ENCODE measurements at places on chromosomes 16 and 17.
A peak's percentile ranks its signal among the peaks of the same experiment; 100 is the strongest.

- DNase-seq: peak; percentile 47
Observed at GRCh38 chr16:80526418-80527061, 14.3 kb upstream of the DYNLRB2 start.

GRCh38 chr17:82656266-82656665 lies 8.0 kb upstream of the WDR45B start:
- no peak for DNase-seq

GRCh38 chr16:89407925-89408300 lies 82.4 kb downstream of the ANKRD11 start:
- DNase-seq: no peak

- DNase-seq: peak; percentile 71
Observed at GRCh38 chr17:61412143-61412859, 12.7 kb downstream of the TBX2 start.

DNA sequence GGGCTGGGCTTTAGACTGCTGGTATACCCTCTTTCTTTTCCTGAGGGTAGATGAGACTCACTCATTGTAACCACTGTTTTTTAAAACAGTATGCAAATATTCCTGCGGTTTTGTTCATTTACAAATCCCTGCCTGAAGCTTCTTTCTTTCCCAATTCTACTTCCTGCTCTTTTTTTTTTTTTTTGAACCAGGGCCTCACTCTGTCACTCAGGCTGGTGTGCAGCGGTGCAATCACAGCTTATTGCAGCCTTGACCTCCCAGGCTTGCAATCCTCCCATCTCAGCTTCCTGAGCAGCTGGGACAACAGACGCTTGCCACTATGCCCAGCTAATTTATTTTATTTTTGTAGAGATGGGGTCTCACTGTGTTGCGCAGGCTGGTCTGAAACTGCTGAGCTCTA lies 8.0 kb upstream of the SULT1A1 start:
- DNase-seq: no peak

- no peak for DNase-seq
Observed at GRCh38 chr17:27293359-27293897, 486 bp upstream of the WSB1 start.

DNA sequence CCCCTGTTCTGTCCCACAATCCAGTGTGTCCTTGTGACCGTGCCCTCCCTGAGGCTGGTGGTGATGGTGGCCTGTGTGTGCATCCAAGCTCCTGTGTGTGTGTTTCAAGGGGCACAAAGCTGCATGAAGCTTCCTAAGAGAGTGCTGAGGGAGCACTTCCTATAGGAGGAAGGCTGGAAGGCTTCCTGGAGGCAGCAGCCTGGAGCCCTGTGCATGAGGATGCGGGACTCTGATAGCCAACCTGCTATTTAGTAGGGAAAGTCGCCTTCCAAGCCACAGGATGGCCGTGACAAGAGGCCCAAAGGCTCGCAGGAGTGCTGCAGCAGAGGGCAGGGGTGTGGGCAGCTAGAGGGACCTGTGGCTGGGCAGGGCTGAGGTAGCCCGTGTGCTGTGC lies 8.3 kb downstream of the MYO15B start:
- no peak for DNase-seq

DNA sequence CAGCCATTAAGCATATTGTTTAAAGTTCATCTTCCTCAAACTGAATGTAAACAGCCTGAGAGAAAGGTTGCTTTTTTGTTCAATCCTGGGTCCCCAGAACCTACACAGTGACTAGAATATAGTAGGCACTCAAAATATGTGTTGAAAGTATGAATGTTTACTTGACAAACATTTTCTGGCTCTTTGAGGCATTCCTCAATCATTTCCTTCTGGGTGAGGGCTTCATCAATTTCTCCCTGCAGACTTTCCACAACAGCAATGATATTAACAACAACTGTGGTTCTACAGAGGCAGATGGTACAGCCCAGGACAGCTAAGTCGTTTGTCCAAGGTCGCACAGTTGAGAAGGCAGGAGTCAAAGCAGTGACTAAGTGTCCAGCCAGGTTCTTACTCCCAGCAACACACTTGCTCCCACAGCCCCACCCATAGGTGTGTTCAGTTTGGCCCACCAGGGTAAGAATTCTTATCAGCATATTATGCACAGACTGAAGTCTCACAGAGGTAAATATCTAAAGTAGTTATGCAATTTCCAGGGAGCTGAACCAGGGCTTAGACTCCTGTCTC lies 61.1 kb downstream of the HS3ST3B1 start:
- DNase-seq: no peak

DNA sequence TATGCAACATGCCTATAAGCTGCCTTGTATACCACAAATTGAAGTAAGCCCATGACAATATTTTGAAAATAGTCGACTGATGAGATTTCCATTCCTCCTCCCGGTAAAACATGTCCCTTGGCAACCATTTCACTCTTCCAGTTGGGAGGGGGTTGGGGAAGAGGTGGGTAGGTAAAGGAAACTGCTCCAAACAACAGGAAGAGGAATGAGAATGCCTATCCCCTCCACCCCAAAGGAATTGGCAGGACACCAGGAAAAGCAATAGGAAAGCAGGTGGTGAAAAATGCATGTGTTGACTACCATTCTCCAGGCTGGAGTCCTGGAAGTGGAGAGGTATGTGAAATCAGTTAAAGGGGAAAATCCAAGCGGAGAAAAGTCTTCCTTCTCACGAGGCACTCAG lies 455.9 kb upstream of the PSMD7 start:
- no peak for DNase-seq

GRCh38 chr17:65593855-65594845 lies 32.7 kb upstream of the AXIN2 start:
- DNase-seq: no peak

DNA sequence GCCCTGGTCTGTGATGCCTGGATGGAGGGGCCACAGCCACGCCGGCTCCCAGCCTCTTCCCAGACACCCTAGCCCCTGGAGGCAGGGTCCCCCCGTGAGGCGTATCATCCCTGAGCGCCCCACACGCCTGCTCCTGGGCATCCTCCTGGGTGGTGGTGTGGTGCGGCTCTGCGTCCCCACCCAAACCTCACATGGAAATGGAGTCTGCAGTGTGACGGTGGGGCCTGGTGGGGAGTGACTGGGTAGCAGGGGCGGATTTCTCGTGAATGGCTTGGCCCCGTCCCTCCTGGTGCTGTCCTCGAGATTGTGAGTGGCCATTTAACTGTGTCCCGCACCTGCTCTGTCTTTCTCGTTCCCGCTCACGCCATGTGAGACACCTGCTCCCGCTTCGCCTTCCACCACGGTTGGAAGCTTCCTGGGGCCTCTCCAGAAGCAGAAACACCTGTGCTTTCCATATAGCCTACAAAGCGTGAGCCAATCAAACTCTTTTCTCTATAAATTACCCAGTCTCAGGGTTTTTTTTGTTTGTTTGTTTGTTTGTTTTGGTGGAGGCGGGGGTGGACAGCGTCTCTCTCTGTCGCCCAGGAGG lies 5.9 kb upstream of the SSTR5 start:
- no peak for DNase-seq

GRCh38 chr17:44910231-44911106 lies 4.8 kb downstream of the GFAP start:
- no peak for DNase-seq

DNA sequence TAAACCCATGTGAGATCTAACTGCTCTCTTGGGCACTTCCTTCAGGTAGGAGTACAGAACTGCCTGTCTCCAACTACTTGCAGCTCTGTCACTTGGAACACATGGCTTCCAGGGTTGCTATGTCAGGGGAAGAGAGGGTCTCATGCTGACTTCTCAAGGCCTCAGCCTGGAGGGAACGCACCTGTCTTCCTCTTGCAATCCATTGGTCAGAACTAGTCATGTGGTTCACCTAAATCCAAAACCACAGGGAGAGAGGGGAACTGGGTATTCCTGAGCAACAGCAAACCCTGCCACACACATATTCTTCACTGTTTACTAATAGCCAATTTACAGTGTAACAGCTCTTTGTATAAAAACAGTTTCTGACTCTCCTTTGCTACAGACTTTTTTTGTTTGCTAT lies 206.1 kb downstream of the KCNJ2 start:
- DNase-seq: no peak

DNA sequence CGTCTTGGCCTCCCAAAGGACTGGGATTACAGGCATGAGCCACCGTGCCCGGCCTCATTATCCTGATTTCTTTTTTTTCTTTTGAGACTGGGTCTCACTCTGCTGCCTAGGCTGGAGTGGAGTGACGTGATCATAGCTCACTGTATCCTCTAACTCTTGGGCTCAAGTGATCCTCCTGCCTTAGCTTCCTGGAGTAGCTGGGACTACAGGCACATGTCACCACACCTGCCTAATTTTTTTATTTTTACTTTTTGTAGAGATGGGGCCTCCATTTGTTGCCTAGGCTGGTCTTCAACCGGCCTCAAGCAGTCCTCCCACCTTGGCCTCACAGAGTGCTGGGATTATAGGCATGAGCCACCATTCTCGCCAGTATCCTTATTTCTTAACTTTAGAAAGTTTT lies 3.5 kb downstream of the TENT4B start:
- DNase-seq: no peak

GRCh38 chr17:81977211-81977808 lies at the start of gene ASPSCR1:
ASPSCR1 (plus strand) TSS chr17:81977629; CDS start chr17:81977647, 18 bp downstream.
- peak; percentile 94 for DNase-seq

GRCh38 chr17:60819447-60820130 lies 141.9 kb downstream of the BCAS3 start:
- no peak for DNase-seq

GRCh38 chr16:56450275-56450985 lies 702 bp downstream of the NUDT21 start:
- no peak for DNase-seq

DNA sequence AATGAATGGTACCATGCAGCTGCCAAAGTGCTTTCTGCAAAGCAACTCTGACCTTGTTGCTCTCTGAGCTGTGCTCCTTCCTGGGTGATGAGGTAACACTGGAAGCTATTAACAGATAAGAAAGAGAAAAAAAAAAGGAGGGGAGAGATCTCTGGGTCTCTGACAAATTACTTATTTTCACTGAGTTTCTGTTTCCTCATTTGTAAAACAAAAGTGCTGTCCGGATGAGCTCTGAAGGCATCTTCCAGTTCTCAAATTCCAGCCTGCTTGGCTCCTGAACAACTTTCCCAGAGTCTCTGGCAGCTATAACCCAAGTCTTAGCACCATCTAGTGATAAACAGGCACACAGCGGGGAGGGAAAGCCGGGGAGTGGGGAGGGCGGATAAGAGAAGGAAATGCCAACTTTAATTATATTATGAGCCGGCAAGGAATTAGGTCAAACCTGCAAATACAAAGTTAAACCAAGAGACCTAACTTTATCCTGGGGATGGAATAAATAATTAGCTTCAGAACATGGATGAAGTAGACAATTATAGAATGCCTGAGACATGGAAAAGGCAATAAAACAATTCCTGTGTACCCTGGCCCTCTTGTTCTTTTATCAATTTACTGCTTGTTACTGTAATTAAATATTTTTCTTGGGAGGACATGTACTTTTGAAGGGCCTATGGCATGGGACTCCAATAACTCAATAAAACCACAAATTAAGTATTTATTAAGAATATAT lies 61.3 kb upstream of the KIFC3 start:
- DNase-seq: no peak

DNA sequence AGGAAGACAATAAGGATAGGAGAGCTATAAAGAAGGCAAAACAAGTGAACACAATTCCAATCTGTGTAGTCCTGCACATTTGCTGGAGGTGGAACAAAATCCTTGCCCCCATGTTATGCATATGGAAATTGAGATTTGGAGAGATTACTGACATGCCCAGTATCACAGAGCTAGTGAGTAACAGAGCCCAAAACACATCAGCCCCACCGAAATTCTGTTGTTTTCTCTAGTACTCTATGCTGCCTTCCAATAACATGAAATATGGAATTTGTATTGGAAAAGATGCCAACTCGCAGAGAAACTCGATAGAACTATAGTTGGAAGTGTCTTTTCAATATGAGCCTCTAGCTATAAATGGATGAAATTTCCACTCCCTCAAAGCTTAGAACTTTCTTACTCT lies 456.6 kb downstream of the CDH13 start:
- no peak for DNase-seq

DNA sequence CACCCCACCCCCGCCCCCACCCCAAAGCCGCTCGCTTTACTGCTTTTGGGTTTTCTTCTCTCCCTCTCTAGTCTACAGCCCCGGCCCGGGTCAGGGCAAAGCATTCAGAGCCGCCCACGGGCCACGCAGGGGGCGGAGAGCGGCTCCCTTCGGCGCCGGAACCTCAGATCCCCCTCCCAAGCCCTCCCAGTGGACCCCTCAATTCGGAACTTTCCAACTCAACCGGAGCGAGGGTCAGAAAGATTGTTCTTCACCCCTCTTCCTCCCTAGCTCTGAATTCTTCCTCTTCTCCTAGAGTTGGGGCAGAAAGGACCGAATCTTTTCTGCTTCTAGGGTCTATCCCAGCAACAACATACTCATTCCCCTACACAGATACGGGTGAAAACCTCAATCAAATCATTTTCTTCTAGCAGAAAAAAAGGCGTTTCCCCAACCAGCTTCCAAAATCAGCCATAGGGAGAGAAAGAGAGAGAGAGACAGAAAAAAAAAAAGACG lies 1.0 kb downstream of the HOXB2 start:
- peak; percentile 48 for DNase-seq

DNA sequence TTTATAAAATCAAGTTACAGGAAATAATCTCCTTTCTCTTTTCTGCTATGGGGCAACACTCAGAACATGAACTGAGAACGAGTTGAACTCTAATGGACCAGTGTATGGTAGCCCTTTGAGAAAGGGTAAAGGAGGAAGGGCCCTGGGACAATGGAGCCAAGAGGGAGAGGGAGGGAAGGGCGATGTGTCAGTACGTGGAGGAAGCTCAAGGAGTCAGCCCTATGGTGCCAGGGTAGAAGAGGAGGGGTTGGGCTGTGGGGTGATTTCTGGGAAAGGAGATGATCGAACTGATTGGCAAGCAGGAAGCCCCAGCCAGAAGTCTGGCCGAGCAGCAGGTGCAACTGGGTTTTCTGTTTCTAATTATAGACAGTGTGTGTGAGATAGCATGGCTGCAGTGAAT lies 4.3 kb upstream of the WIPI1 start:
- DNase-seq: no peak

DNA sequence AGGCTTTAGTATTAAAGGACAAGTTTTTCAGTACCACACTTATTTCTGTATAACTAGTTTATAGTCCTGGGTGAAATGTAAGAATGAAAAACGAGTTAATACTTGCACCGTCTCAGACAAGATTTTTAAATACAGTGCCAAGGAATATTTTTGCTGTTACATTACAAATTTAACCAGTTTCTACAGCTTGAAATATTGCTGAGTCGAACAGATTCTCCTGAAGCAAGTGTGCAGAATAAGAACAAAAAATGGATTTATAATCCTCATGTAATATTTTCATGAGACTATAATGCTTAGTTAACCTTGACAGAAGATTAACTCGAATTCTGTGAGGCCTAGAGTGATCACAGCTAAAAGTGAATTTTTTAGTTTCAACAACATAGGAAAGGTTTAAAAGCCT lies 3.1 kb downstream of the NETO2 start:
- no peak for DNase-seq

GRCh38 chr17:75237100-75238014 lies 24.0 kb downstream of the GGA3 start:
- no peak for DNase-seq
